ENCODE measurements at places on chromosomes 5 and 9.

DNA sequence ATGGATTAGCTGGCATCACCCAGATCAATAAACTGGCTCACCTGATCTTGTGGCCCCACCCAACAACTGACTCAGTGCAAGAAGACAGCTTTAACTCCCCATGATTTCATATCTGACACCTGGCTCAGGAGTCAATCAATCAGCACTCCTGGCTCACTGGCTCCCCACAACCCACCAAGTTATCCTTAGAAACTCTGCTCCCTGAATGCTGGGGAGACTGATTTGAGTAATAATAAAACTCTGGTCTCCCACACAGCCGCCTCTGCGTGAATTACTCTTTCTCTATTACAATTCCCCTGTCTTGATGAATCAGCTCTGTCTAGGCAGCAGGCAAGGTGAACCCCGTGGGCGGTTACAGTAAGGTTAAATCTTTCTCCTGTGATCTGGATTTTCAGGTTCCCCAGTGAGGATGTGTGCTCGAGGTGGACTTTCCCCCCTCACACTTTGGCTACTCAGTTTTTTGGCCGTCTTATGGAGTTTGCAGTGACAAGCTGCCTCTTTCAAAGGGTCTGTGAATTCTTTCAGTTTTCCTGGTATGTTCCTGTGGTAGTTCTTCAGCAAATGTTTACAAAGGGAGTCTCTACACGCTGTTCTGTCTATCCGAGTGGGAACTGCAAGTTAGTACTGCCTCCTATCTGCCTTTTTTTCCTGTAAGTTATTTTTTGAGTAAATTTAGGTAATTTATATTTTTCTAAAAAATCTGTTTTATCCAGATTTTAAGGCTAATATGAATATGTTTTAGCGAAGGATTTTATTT, 500.2 kb upstream of the NUDT12 start:
- no peak for DNase-seq

DNA sequence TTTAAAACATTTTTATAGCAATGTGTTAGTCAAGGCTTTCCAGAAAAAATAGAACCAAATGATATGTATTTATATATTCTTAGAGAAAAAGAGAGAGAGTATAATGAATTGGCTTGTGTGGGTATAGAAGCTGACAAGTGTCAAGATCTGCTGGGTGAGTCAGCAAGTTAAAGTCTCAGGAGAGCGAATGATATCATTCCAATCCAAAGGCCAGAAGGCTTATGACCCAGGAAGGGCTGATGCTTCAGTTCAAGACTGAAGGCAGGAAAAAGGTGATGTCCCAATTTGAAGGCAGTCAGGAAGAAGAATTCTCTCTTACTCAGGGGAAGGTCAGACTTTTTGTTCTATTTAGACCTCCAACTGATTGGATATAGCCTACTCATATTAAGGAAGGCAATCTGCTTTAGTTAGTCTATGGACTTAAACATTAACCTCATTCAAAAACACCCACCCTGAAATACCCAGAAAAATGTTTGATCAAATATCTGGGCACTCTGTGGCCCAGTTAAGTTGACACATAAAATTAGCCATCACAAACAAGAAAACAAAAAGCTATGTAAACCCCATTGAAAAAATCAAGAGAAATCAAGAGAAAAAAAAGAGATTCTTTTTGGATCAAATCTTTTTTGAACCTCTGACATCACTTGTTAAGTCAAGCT, 189.6 kb downstream of the PIK3R1 start:
- no peak for DNase-seq

- DNase-seq = no peak
Observed at GRCh38 chr5:132444061-132444460, 46.5 kb downstream of the IRF1 start.

GRCh38 chr5:166862581-166862980, 1428.9 kb upstream of the WWC1 start:
- no peak for DNase-seq

- DNase-seq = no peak
Observed at GRCh38 chr5:168288349-168289245, 2.8 kb upstream of the WWC1 start.

- DNase-seq = no peak
Observed at GRCh38 chr5:40410231-40410861, 269.4 kb upstream of the PTGER4 start.

DNA sequence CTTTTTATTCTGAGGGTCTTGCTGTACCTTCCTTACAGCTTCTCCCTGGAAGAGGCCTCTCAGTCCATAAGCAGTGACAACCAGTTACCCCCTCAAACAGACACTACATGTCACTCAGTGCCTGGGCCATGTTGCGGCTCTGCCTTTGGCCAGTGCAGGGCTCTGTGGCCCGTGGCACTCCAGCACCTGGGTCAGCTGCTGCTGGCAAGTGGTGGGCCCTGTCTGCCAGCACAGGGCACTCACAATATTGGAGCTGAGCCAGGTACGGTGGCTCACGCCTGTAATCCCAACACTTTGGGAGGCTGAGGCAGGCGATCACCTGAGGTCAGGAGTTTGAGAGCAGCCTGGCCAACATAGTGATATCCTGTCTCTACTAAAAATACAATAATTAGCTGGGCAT, 24.2 kb downstream of the DAP start:
- no peak for DNase-seq

- DNase-seq = no peak
Observed at GRCh38 chr5:53547226-53547625, 13.2 kb upstream of the NDUFS4 start.

DNA sequence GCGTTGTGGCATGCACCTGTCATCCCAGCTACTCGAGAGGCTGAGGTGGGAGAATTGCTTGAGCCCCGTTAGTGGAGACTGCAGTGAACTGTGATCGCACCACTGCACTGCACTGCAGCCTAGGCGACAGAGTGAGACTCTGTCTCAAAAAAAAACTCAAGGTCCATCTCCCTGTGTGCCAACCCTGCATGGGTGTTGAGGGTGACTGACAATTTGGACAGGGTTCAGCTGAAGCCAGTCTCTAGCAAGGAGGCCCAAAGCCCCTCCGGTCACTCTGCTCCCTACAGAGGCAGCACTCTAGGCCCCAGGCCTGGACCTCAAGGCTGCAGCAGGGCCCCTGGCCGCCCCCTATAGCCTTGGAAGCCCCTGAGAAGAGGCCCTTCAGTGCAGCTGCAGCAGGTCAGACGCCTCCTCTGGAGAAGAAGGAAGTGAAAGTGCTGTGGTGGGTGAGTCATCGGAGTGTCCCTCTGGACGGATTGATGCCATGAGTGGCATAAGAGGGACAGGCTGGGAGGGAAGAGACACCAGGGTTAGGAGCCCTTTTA, 39.2 kb upstream of the NEK6 start:
- no peak for DNase-seq

Measured in activated CD8-positive, alpha-beta memory T cell treated with anti-CD3 and anti-CD28 coated beads for 48 hours (primary cell).